ENCODE measurements at places on chromosomes 5 and 9.

DNA sequence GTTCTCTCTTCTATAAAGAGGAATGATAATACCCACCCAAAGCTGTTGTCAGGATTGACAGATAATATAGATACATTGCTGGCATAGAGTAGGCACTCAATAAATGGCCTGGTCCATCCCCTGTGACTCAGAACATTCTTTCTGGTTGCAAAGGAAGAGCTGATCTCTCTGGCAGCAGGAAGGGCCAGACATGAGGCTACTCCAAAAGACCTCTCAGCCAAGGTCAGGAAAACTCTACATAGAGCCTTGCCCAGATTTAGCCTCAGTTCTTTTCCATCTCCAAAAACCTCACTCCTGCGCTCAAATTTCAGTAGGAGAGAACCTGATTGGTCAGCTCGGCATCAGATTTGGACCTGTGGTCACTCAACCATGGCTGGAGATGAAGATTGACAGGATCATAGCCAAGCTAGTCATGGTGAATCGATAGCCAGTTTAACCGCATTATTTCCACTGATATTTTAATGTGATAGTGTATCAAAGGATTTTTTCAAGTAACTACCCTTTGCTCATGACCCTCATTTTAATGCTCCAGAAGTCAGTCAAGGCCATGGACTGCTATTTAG lies 319.6 kb downstream of the DRD1 start:
- no peak for DNase-seq

GRCh38 chr5:74051076-74051475 lies 425.1 kb downstream of the ARHGEF28 start:
- DNase-seq, result no peak

DNA sequence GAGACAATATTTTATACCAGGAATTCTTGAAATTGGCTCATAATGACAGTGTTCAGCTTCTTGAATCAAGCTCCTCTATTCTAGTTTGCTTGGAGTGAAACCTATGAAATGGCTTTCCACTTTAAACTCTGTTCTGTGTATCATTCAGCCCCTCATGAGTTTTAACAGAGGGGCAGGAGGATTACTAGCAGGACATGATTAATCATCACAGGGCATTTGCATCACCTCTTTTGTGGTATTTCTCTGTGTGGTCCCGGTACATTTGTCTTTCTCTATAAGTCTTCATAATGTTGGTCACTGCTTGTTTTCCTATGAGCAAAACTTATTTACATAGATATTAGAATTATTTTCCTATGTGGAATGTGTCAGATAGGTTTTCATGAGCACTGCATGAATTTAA lies 21.2 kb downstream of the CAST start:
- DNase-seq, result no peak

DNA sequence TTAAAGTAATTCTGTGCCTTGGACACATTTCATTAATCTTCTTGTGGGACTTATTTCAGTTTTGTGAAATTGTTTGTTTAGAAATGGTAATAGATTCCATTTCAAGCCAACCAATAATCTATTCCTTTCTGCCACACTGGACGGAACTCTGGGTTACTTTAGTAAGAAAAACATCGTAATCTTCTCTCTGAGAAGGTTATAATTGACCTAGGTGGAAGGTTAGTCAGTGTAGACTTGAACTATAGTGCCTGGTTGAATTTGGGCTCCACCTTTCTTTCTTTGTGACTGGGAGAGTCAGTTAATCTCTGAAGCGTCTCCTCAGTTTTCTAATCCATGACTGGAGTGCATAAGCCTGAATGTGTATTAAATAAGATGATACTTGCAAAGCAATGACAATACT lies 89.7 kb upstream of the PRLR start:
- no peak for DNase-seq

DNA sequence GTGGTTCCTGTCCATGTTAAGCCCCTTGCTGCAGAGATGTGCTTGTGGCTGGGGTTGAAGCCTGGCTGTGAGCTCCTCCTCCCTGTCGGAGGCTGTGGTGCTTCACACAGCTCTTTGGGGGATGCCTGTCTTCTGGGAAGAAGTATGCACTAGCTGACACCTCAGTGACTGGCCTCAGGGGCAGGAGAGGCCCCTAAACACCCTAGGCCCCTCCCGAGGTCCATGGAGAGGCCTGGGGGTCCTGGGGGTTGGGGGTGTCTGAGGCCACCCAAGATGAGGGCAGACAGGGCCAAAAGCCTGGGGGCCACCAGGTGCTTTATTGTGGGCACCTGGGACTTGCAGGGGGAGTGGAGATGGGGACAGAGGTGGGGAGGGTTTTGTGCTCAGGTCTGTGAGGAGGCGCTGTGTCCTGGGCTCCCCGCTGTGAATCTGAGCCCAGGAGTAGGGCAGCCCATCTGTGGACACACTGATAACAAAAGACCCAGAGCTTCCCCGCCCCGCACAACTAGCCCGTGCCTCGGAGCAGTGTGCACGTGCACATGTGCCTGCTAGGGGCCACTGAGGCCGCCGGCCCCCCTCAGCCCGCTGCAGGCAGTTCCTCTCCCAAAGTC lies 92.0 kb downstream of the PHF2 start:
- DNase-seq, result peak; percentile 15

DNA sequence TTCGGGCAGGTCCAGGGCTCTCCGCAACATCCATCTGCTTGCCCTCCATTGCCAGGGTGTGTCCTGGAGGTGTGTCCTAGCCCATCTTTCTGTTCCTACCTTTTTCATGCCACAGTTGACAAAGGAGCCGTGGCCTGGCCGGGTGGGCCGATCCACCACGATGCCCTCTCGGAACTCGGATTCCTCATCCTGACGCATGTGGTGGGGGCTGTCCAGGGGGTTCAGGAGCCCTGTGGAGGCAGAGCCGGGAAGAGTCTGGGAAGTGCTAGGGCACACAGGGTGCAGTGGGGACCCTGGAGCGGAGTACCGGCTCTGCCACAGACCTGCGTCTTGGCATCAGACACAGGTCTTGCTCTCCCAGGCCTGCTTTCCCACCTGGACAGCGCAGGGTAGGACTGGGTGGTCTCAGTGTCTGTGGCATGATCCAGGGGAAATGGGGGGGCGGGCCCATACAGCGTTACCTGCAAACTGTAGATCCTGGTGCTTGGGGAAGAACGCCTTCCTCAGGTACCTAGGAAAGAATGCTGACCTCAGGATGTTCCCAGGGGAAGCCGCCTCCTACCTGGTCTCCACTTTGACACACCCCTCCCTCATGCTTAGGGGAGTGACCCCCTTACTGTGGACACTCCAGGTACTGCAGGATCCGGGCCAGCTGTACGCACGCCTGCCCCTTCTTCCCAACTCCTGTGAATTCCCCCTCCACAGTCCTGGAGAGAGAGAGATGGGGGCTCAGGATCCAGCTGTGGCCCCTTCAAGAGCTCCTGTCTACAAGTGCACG lies 3.5 kb downstream of the SPOUT1 start:
- DNase-seq, result no peak
